Thoracic aorta (tissue), 2 donors: ENCODE measurements at places on chromosomes 6 and 20.

DNA sequence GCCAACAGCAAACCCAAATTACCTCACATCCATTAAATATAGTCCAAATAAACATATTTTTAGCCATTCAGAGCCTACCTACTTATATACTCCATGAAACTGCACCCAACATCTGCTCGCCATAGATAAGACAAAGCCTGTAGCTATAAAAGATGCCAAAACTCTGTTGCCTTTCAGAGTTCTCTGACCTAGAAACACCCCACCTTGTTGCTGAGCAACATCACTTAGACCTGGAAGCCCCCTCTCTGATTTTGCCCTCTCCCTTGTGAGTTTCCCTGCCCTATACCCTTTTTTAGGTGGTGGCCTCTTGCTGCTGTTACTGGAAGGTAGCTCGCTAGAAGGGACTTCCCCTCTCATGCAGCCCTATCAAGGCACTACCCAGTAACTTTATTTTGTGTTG, 27.7 kb upstream of the FBXL4 start:
- H3K36me3 ChIP-seq: no peaks in the 10 kb centered on the region
- no peak overlapping the region for H3K4me3 ChIP-seq
- H3K4me1 ChIP-seq: peaks cover 59% of the 10 kb centered on the region
- DNase-seq: no peak
- H3K27ac ChIP-seq: no peak overlapping the region

DNA sequence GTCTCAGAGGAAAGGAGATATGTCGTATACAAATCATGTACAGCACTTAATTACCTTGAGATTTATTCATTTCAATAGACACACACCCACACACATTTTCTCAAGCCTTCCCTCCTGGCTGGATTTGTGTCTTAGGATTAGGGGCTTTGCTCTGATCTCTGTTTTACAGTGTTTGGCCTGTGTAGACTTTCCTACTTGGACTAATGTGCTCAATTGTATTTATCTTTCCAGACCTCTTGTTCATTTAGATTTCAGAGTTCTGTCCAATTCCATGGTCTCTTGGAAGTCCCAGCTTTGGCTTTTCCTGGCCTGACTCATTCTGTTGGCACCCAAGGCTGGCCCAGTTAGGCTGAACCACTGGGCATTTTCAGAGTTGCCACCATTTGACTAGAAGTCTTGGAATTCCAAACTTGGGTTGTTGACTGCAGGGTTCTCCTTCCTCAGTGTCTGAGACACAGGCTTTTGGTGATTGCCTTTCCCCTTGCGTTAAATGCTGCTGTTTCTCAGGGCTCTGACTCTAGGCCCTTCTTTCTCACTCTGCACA, 8.9 kb upstream of the RFPL4B start:
- H3K27me3 ChIP-seq: no peaks in the 10 kb centered on the region
- no peak for DNase-seq
- no peak overlapping the region for H3K4me3 ChIP-seq
- H3K4me1 ChIP-seq: no peaks in the 10 kb centered on the region
- no peaks in the 10 kb centered on the region for H3K36me3 ChIP-seq

- H3K27me3 ChIP-seq: no peaks in the 10 kb centered on the region
Observed at GRCh38 chr6:24117021-24117420, 9.0 kb upstream of the NRSN1 start.

DNA sequence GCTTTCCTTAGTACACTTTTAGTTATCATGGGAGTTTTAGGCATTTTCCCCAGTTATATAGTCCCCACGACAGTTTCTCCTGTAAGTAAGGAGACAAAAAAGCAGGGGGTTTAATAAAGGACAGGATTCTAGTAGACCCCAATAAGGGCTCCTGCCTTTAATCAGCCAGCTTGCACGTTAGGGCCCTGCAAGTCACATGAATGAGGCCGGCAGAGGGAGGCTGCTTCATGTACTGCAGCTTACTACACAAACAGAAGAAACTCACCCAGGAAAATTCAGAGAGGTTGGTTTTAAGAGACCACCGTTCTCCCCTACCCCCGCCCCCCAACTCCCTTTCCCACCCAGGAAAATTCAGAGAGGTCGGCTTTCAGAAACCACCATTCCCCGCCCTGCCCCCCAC, 229.7 kb upstream of the MOCS1 start:
- no peaks in the 10 kb centered on the region for H3K27me3 ChIP-seq
- H3K4me1 ChIP-seq: no peaks in the 10 kb centered on the region
- no peak overlapping the region for H3K4me3 ChIP-seq
- no peaks in the 10 kb centered on the region for H3K36me3 ChIP-seq

- H3K4me3 ChIP-seq: no peak overlapping the region
- H3K4me1 ChIP-seq: no peaks in the 10 kb centered on the region
- no peak overlapping the region for H3K27ac ChIP-seq
- no peak for DNase-seq
- H3K36me3 ChIP-seq: peaks cover 17% of the 10 kb centered on the region
- H3K27me3 ChIP-seq: no peaks in the 10 kb centered on the region
Observed at GRCh38 chr20:4855555-4855954, 133.8 kb downstream of the PRND start.

DNA sequence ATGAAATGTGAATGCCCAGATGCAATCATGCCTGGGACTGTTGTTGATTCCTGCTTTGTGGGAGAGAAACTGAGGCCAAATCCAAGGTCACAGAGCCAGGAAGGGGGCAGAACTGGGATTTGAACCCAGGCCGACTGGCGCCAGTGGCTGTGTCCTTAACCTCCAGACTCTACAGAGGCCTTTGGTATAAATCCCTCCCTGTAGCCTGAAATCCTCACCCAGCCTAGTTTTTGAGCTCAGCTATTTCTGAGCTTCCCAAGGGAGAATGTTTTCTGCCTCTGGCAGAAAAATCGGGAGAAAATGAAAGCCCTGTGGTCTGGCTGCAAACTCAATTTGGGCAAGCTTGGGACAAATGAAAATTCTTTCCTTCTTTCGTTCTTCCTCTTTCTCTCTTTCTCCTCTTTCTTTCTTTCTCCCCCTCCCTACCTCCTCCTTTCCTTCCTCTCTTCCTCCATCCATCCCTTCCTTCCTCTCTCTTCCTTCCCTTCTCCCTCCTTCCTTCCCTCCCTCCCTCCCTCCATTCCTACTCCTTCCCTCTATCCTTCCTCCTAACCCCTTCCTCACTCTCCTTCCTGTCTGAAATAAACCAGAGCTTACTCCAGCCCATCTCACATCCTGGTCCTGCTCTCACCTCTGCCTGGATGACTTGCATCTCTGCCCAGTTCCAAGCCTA, 34.9 kb downstream of the SNAI1 start:
- H3K27ac ChIP-seq: peak overlapping the region; percentile 46
- no peaks in the 10 kb centered on the region for H3K36me3 ChIP-seq
- no peak overlapping the region for H3K4me3 ChIP-seq
- H3K27me3 ChIP-seq: no peaks in the 10 kb centered on the region

DNA sequence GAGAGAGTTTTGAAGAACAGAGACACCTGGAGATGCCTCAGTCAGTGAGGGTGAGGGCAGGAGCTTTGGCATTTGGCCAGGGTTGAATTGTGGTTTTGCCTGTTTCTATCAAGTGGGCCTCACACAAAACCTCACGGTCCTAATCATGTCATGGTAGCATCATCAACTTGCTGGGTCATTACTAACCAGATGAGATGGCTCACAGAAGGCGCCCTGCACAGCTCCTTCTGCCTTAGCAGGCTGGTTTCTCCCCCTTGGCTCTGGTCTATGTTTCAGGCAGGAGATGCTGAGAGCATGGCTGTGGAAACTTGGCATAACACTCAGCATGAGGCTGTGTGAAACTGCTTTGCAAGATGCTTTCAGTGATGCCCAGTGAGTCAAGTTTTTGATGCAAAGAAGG, 99.3 kb downstream of the LRRC1 start:
- H3K4me1 ChIP-seq: peaks cover 44% of the 10 kb centered on the region
- no peaks in the 10 kb centered on the region for H3K27me3 ChIP-seq
- no peak overlapping the region for H3K27ac ChIP-seq
- DNase-seq: no peak
- H3K4me3 ChIP-seq: no peak overlapping the region

DNA sequence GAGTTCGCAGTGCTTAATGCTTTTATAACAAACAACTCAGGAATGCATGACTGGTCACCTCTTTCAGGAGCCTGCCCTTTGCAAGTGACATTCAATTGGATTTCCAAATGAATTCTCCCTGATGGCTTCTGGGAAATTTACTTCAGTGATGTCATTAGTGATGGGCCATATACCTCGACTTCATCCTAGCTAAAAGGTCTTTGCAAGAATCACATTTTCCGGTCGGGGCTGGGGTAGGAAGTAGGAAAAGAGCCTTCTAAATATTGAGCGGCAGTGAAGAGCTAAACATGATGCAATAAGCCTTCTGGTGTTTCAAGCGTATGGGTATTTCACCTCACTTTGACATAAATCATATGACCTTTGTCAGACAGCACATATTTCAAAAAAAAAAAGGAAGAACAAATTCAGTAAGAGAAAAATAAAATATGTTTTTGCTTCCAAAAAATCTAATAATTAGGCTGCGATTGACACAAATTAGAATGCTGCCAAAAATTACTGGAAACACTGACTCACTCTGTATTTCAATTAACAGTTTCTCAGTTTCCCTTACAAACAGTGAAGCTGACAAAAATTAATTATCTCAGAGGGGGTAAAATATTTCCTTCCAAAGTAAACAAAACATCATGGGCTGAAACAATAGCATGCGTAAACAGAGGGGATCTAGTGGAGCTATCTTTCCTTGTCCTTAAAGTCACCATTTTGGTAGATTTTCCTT, 39.8 kb downstream of the ADTRP start:
- H3K36me3 ChIP-seq: no peaks in the 10 kb centered on the region
- no peak for DNase-seq
- no peak overlapping the region for H3K4me3 ChIP-seq

DNA sequence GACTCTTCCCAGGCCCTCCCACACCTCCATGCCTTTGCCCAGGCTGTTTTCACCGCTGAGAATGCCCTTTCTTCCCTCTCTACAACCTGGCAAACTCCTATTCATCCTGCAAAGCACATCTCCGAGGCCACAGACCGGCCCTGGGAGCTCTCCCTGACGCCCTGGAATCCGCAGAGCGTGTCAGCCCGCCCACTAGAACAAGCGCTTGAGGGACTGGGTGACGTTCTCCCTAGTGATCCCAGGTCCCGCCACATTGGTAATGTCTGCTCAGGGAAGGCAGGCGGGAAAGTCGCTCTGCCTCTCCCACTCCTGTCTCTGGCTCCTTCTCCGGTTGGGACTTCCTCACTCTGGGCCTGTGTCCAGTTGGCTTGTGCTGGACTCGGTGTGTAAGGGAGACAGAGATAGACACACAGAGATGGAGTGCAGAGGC, 61.6 kb downstream of the SRC start:
- H3K27me3 ChIP-seq: no peaks in the 10 kb centered on the region
- H3K36me3 ChIP-seq: peaks cover 2% of the 10 kb centered on the region
- DNase-seq: no peak
- H3K27ac ChIP-seq: no peak overlapping the region
- H3K4me1 ChIP-seq: peaks cover 46% of the 10 kb centered on the region

GRCh38 chr6:148396411-148396810, 53.8 kb downstream of the SASH1 start:
- no peaks in the 10 kb centered on the region for H3K36me3 ChIP-seq
- no peak overlapping the region for H3K4me3 ChIP-seq
- H3K27ac ChIP-seq: no peak overlapping the region

GRCh38 chr6:110116258-110116657, 63.2 kb downstream of the WASF1 start:
- H3K4me1 ChIP-seq: no peaks in the 10 kb centered on the region
- no peak overlapping the region for H3K27ac ChIP-seq
- no peaks in the 10 kb centered on the region for H3K36me3 ChIP-seq

DNA sequence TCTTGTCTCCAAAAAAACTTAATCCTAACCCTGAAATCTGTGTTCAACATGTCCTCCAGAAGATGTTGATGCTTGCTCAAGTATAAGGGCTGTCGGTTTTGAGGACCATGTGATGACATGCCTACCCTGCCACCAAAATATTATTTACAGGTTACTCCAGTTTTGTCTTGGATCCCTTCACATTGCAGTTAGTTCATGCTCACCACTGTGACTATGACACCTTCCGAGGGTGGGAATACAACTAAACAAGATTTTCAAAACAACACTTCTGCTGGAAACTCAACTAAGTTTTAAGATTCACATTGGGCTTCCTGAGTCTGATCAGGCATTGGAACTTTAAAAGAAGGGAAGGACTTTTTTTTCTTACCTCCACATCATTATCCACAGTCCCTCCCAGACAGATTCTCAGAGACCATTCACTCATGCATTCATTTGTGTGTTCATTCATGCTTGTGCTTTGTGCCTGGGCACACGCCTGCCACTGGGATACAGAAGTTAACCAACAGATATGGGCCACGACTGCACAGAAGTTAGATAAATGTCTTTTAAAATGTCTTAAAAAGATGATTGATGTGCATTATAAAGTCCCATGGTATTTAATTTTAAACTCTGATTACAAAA, 118.7 kb upstream of the GJE1 start:
- DNase-seq: no peak
- no peak overlapping the region for H3K27ac ChIP-seq

DNA sequence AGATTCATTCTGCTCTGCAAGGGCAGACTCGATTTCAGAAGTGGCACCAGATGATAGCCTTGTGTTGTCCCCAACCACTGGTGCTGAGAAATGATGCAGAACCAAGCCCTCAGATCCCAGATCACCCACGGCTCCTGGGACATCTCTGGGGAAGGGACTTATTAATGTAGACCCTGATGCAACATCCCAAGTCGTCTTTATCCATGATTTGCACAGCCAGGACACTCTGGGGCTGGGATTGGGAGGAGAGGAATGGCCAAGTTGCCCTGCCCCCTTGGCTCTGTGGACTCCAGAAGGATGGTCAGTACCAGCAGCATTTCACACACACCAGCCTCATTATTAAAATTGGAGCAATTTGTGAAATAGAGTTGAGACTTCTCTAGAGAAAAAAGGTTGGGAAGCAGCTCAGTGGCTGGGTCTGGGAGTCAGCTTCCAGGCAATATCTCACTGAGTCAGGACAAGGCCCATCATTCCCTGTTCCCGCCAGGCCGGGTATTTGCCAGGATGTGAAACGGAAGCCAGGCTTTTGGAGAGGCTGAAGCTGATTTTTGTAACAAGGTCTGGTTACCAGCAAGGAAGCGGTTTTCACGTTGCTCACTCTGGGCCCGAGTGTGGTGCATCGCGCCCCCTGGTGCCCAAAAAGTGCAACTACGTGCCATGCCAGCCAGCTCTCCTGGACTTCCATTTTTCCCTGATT, 67.4 kb downstream of the ZBTB2 start:
- H3K27ac ChIP-seq: peak overlapping the region; percentile 21
- peak overlapping the region; percentile 72 for H3K4me3 ChIP-seq
- H3K27me3 ChIP-seq: no peaks in the 10 kb centered on the region
- no peaks in the 10 kb centered on the region for H3K36me3 ChIP-seq
- H3K4me1 ChIP-seq: peaks cover 16% of the 10 kb centered on the region

DNA sequence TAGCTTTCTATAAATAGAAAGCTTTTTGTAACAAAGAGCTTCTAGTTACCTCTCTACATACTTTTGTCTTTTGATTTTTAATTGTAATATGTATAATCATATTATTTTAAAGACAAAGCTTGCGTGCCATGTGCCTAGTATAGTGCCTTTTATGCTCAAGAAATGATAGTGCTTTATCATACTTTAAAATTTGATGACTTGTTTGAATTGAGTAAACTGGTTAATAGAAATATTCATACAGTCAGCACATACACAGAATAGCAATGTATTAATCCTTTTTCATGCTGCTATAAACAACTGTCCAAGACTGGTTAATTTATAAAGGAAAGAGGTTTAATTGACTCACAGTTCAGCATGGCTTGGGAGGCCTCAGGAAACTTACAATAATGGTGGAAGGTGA, 313.0 kb downstream of the FRK start:
- H3K27ac ChIP-seq: no peak overlapping the region
- no peak overlapping the region for H3K4me3 ChIP-seq
- H3K4me1 ChIP-seq: no peaks in the 10 kb centered on the region
- H3K27me3 ChIP-seq: no peaks in the 10 kb centered on the region
- H3K36me3 ChIP-seq: no peaks in the 10 kb centered on the region

- no peak overlapping the region for H3K4me3 ChIP-seq
- peaks cover 24% of the 10 kb centered on the region for H3K4me1 ChIP-seq
- H3K27me3 ChIP-seq: no peaks in the 10 kb centered on the region
- H3K36me3 ChIP-seq: no peaks in the 10 kb centered on the region
- no peak for DNase-seq
- H3K27ac ChIP-seq: no peak overlapping the region
Observed at GRCh38 chr6:87174078-87174579, 18.8 kb downstream of the ZNF292 start.
